NCI-H187 (cell line): ENCODE measurements at places on chromosomes 3 and 15.

DNA sequence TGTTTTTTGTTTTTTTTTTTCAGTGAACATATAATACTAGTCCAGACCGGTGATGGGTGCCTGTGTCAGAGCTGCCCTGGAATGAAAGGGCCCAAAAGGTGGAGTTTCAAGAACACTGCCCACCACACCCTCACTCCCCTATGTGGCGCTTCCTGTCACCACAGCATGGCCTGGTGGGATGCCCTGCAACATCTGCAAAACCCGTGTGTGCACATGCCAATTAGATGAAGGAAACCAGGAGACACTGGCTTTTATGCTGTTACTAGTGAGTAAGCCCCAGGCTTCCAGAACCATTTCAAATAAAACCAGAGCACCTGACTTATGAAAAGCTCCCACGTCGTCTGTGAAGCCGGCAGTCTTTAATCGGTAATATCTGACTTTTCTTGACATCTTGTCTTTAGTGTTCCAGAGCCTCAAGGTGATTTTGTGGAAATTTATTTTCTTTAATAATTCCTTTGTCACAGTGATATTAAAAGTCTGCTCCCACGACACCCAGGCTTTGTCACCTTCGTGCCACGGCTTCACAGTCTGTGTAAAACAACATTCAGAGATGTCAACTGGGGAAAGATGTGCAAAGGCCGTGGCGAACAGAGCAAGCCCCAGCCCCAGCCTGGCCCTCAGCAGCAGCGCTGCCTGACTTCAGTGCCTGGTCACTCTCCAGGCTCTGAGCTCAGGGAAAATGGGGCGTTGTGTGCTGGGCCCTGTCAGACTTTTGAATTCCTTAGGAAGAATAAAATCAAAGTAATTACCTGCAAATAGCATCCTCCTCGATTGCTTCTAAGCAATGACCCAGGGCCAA is 6.4 kb downstream of the CFAP92 start:
- no peak for DNase-seq

- no peak for DNase-seq
Measured at GRCh38 chr3:183064475-183064874, 34.8 kb downstream of the MCCC1 start.

DNA sequence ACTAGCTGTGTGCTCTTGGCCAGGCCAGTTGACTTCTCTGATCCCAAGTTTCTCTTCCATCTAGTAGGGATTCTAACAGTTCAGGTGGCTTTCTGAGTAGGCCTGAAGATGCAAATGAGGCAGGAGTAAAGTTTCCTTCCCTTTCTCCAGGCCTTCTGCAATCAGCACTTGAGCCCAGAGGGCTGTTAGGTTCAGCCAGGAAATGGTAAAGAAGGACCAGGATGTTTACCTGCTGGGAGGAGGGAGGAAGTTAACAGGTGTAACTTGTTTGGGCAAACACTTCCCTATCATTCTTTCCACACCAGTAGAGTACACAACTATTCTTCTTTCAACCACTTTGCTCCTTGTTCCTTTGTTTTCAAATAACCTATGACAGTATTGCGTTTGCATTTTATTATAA is 13.3 kb upstream of the TNFSF10 start:
- DNase-seq = no peak

DNA sequence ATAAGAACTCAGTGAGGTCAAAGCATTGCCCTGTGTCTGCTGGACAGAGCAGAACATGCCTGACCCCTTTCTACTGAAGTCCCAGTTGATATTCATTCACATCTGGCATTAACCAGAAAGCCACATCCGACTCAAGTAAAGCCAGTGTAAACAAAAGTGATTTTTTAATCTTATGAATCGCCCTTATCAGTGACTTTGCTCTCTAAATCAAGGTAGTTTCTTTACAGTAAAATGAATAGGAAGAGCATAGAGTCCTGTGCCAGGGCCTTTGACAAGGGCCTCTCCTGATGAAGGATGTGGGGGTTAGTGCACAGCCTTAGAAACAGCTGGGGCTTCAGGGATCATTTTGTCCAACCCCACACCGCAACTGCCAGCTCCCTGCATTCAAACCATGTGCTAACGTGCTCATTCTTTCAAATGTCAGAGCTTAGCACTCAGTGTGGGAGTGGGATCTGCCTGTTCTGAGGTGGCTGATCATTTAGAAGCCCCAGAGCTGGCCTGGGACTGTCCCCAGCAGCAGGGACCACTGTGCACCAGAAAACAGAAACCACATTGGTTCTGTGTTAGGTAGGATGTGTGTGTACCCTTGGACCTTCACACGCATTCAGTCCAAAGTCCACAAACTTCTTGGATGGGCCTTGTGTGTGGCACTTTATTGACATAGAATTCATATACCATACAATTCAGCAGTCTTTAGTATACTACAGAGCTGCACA is 55.3 kb downstream of the CCR4 start:
- no peak for DNase-seq

- no peak for DNase-seq
Measured at GRCh38 chr3:188926111-188926510, 245.7 kb upstream of the TPRG1 start.

DNA sequence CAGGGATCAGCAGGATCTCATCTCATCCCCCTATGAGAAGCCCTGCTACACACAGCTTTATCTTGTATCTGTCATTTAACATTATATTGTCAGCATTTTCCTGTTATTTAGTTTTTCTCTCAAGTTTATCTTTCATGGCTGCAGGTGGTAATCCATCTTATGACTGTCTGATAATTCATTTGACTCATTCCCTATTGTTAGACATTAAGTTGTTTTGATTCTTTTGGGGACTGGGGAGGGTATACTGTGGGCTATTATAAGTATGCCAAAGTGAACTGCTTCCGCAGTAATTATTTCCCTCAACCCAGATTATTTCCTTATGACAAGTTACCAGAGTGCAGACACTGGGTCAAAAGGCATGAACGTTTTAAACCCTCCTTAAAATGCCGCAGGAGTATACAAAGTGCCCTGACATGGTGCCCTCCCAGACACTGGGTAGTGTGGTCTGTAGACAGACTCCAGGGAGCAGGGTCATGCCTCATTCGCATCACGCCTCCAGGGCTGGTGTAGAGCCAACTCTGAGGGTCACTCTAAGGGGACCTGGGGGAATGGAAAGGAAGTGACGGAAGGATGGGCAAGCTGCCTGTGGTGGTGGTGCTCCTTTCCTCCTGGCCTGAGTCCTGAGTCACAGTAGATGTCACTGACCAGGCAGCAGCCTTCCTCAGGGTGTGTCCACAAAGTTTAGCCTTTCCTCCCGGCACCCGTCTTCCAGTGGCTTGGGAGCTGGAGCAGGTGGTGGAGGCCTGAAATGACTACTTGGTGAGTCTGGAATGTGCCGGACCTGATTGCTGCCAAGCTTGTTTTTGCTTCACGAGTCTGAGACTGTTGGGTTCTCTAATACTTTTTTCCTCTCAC is 11.6 kb downstream of the GPR160 start:
- no peak for DNase-seq

GRCh38 chr3:186098740-186099139 is 10.1 kb downstream of the ETV5 start:
- no peak for DNase-seq

GRCh38 chr3:62954580-62954979 is 79.4 kb upstream of the CADPS start:
- DNase-seq = no peak

DNA sequence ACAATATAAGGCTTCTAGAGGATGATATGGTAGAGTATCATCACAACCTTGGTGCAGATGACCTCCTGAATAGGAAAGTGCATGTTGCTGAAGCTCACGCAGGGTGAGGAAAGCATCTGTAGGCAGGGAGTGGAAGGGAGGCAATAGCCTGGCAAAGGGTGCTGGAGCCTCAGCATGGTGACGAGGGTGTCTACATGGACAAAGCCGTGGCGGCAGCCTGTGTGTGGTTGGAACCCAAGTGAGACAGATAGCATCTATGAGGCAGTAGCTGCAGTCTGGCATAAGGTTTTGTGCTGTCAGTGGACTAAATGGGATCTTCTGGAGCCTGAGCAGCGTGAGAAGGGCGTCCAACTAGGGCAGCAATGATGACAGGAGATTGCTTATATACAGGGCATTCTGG is 132.5 kb downstream of the DLG1 start:
- DNase-seq = no peak

GRCh38 chr3:33578325-33579177 is 138.3 kb upstream of the UBP1 start:
- DNase-seq = no peak

DNA sequence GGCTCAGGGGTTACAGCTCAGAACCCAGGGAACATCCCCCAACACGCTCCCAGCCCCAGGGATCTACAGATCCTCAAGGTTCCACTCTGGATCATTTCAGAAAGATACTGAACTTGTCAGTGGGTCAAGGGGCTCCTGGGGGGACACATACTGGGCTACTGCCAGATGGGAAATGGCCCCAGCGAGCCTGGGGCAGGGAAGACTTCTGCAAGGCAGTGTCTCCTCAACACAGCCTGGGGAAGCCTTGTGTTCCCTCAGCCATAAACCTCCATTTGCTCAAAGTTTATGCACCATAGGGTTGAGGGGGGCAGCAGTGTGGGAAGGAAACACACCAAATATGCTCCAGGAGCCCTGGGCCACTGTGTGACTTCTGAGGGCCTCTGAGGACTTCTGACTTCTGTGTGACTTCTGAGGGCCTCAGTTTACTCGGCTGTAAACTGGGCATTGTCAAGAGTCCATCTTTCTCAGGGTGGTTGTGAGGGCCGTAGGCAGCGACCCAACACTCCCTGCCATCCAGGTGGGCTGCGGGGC is 58.4 kb downstream of the IQSEC1 start:
- DNase-seq = no peak

DNA sequence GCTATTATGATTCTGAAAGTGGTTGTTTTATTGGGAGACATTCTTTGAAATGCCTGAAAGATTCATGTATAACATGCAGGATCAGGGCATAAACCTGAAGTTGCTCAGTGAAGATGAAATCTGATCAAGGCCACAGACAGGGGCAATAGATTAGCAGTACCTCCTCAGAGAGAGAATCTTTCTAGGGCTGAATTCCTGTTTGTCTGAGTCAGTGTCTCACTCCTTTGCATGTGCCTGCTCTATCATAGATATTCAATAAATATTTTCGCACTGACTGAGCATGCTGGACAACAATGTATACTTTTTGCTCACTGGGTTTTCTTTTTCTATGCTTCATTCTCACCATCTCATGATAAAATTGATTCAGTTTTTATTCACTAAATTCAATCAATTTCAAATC is 49.8 kb upstream of the PFN2 start:
- no peak for DNase-seq

DNA sequence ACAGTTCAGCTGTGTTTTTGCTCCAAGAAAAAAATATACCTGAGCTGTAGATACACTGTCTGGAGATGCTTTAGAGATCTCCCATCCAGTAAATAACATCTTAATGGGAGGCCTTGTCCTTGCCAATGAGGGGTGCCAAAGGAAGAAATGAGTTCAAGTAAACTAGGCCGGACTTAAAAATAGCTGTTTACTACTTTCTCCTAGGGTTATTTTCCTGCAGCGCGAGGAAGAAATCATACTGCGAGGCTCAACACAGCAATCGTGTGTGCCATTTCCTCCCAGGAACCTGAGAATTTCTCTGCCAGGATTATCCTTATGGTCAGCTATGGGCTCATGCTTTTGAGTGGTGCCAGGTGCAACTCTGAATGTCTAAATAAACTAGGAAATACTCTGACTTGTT is 71.9 kb downstream of the CMTM8 start:
- no peak for DNase-seq

- DNase-seq = no peak
Measured at GRCh38 chr3:62815981-62816380, 59.2 kb downstream of the CADPS start.

GRCh38 chr3:138033202-138033691 is 23.3 kb downstream of the CLDN18 start:
- DNase-seq = no peak

- DNase-seq = no peak
Measured at GRCh38 chr3:94811836-94812235, 749.0 kb downstream of the NSUN3 start.

DNA sequence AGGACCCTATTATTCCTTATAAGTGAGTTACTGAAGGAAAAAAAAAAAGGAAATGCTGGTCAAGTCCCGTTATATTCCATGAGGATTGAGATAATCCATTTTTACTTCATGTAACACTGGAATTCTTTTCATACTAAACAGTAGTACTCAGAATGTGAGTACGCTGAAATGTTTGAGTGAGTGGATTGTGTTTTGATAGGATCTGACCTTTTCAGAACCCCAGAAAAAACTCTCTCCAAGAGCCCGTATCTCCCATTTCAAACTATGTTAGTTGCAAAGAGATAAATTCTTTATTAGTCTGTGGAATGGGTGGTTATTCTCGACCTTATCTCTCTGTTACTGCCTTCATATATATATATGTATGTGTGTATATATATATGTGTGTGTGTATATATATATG is 2.5 kb upstream of the LPP start:
- DNase-seq = no peak

DNA sequence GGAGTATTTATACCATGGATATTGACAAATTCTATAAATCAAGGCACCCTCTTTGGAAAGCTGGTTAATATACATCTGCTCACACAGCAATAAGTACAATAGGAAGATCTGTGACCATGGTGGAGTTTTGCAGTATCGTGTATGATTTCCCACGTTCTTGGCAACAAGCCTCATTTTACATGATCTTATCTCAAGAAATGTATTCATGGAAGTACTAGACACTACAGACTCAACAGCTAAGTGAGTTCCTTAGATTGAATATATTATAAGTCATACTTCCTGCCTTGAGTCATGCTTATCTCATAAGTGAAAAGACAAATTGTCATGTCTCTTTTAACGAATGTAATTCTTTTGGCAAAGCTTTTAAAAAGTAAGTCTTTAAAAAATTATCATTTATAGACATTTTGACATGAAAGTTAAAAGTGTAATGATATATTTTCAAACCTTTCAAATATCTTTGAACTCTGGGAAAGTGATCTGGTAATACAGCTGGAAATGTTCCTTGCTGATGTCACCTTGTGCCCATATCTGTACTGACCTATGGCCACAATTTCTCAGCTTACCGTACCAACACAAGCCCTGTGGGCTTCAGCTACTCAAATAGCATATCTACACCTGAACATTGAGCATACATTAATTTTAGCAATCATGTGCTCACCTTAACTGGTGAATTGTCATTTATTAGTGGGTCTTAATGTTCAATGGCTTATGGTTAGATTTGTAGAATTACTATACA is 130.3 kb upstream of the TMC3 start:
- no peak for DNase-seq

- DNase-seq = no peak
Measured at GRCh38 chr3:124859025-124859424, 28.1 kb downstream of the ITGB5 start.

- DNase-seq = no peak
Measured at GRCh38 chr3:131658115-131658514, 155.3 kb upstream of the MRPL3 start.
